Spleen (tissue), 13 donors: ENCODE measurements at places on chromosomes 12 and 14.

- DNase-seq = peak; percentile 12
Observed at GRCh38 chr14:92635896-92636295, 112.5 kb downstream of the LGMN start.

DNA sequence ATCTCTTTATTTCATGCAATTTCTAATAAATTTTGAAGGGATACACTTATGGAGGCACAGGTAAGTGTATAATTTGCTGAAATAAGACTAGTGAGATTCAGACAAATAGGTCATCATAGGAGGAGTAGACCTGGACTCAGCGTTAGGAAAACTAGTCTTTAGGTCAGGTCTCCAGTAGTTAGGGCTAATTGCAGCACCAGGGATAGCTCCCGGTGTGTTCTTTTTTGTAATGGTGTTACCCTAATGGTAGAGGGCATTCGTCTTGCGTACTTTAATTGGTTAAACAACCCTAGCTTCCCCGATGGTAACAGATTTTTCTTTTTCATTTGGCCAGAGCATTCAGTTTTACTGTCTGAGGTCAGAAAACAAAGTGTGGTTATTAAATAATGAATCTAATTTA is 64.9 kb downstream of the ARID2 start:
- DNase-seq = no peak

DNA sequence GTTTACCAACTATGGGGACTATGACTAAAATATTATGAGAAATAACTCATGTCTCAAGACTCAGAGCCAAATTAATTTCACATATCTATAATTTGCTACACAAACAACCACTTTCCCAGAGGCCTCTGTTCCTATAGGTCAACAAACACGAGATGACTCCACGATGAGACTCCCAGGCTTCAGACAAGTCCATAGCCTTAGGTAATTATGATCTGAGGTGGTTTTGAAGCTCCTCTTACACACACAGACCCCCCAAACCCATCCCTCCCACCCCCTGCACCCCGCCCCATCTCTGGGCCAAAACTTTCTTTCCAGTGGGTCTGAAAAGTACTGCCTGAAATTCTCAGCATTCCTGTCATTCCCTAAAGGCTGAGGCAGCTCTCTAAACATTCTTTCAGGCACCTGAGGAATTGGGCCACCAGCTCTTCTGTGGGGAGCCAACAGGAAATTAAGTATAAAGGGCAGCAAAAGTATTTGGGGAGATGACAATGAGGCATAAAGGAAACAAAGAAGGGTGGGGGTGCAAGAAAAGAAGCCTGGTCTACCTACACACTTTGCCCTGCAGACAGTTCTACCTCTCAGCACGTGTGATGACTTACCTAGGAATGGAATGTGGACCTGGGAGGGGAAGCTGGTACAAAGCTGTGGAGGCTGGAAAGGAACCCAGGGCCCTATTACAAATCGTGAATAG is 143.6 kb downstream of the PAWR start:
- DNase-seq = no peak

DNA sequence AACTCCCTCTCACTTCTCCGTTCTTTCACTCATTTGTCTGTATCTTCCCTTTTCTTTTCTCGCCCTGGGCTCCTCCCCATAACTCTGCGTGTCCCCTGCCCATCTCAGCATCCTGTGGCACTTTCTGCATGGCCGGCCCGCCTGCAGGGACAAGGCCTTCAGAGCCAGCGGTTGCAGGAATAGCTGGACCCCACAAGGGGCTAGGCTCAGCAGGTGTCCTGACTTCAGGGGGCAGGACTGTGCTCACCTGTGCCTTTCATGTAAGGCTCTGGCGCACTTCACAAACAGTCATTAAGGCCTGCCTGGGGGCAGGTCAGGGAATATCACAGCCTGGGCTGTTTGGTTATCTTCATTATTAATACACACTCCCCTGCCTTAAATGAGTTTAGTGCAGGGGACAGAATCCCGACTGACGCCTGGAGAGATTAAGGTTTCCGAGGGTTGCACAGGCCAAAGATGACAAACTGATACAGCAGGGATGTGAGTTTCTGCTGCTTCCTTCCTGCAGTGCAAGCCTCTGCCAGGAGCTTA is 768.8 kb upstream of the TBX3 start:
- DNase-seq = no peak

DNA sequence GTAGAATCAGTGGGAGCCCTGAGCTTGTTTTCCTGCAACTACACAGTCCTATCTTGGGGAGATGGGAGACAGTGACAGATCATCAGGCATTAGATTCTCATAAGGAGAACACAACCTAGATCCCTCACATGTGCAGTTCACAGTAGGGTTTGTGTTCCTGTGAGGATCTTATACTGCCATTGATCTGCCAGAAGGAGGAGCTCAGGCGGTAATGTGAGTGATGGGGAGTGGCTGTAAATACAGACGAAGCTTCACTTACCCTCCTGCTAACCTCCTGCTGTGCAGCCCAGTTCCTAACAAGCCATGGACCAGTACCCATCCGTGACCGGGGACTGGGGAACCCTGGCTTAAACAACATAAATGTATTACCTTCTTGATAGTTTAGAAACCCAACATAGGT is 1034.1 kb downstream of the BCL11B start:
- DNase-seq = no peak

DNA sequence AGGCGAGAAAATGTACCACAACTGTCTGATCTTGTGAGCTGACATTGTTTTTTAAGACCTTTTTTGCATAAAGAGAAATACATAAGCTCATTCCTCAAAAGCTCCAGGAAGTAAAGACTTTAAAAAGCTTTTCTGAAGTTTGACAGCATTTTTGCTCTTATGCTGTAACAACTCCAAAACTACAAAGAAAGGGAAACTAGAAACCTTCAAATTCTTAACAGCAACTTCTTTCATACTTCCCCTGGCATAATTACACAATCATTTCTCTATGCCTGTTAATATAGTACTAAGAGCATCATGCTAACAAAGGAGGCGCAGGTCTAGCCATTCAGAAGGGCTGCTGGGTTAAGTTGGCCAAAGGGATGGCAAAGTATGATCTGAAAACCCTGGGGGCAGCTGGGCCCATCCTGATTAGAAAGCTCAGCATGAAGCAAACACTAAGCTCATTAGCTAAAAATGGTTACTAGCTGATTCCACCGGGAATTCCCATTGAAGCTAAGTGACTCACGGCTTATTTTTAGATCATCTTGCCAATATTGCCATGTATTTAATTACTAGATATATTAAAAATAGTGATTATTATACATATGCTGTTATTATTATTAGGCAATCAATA is 26.1 kb upstream of the ANP32D start:
- DNase-seq = no peak

DNA sequence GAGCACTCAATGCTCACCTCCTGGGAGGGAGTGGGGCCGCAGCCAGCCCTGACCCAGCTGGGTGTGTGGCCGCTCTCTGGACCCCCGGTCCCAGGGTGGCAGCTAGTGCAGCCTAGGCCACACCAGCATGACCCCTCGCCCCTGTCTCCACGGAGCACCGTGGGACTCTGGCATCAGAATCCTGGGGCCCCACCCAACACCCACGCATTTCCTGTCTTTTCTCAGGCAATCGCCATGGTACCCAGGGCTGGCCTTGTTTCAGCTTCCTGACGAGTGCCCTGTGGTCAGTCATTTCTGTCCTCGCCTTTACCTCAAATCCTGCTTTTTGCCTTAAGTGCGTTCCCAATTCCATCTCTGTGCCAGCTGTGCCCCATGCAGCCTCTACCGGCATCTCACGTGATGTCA is 15.9 kb downstream of the PACS2 start:
- peak; percentile 86 for DNase-seq

GRCh38 chr12:25422241-25422640 is 130.8 kb downstream of the LMNTD1 start:
- no peak for DNase-seq

GRCh38 chr14:59067127-59067894 is 121.2 kb upstream of the DAAM1 start:
- DNase-seq = no peak

DNA sequence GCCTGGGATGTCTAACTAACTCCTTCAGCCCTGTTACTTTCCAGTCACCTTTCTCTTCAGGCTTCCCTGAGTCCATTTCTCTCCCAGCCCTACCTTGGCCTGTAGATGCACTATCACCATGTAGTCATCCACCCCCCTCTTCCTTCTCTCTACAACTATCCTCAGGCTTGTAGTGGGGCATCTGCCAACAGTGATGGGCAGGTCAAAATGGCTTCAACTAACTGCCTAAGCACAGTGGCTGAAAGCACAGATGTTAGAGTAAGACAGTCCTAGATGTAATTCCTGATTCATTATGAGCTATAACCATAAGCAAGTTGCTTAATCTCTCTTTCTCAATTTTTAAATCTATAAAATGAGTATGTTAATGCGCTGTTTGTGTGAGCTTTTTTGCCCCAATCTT is 133.6 kb upstream of the NAV3 start:
- no peak for DNase-seq

- no peak for DNase-seq
Observed at GRCh38 chr14:56322531-56322930, 204.3 kb downstream of the PELI2 start.

- no peak for DNase-seq
Observed at GRCh38 chr12:62292761-62293344, 32.6 kb downstream of the USP15 start.

DNA sequence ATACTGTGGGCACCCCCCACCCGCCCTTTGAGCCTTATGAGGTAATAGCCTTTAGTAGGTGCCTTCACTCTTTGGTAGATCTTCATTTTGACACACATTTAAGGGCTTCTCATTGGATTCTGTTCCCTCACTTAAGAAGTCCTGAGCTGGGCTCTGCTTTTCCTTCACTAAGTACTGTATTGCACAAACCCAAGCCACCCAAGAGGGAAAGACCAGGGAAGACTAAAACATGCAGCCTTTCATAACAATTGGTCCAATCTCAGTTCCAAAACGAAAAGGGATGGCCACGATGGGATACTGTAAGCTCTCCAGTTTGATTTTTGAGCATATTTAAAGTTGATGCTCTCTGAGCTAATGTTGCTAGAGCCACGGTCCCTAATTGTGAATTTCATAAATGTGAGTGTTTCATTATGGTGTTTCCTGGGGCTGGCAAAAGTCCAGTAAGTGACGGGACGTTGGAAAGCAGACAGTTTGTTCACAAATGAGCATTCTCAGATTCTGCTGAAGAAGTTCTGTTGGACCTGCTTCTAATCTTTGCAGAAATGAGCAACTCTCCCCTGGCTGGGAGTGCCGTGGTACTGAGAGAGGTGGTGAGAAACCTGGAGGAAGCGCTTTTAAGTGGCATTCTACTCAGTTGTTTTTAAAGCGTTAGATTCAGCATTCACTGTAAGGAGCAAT is 9.4 kb downstream of the SSPN start:
- no peak for DNase-seq

DNA sequence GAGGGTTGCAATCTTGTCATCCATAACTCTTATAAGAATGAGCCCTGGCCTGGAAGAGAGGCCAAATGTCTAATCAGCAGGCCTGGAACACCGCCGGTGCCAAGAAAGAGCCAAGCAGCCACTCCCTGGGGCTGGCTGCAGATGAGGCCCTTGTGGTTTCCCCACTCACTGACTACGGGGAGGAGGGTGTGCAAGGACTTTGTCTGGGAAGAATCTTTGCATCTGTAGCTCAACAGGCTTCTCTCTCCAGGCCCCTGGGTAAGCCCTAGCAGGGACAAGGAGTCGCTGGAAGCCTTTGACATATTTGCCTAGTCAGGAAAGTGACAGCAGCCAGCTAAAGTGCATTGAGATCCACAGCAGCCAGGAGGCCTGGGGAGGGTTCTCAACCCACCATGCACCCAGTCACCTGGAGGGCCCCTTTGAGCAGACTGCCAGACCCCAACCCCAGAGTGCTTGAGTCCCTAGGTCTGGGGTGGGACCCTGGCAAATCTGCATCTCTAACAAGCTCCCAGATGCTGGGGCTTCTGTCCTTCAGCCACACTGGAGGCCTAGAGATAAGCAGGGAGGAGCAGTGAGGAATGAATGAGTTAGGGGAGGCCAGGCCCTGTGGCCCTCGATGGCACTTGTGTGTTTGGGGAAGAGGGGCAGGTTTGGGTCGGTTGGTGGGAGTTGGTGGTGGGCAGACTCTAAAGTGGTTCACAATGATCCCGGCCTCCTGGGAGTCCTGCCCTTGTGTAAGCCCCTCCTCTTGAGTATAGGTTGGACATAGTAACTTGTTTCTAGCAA is 13.9 kb upstream of the LRTM2 start:
- peak; percentile 73 for DNase-seq

- DNase-seq = peak; percentile 89
Observed at GRCh38 chr12:26853303-26854030, 20.5 kb upstream of the ITPR2 start.

DNA sequence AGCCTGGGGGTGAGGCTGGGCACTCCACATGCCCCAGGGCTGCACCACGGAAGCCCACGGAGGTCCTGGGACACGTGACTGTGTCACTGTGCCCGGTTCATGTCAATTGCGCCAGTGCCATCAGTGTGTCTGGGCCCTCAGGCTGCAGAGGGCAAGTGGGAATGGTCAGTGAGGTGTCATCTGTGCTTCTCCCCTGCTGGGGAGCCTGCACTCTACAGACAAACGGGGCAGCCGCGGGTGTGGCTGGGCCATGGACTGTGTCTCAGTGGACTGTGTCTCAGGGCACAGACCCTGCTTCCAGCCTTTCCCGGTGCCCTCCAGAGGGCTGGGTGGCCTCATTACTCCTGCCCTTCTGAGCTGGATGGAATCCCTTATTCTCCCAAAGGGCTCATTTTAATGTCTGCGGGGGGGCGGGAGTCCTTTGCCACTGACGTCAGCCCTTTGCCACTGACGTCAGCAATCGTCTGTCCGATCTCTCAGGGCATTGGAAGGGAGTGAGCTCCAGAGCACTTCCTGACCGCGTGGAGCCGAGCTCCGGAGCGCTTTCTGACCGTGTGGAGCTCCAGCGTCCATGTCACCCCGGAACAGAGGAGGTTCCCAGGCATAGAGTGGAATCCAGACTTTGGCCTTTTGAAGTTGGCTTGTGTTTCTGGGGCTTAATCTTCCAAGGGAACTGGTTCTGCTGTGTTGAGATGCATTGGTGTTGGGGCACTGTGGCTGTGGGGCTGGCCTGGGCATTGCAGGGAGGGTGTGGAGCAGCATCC is 72.4 kb downstream of the ADGRD1 start:
- no peak for DNase-seq

GRCh38 chr12:67939611-67940010 is 49.6 kb upstream of the IFNG-AS1 start:
- no peak for DNase-seq

DNA sequence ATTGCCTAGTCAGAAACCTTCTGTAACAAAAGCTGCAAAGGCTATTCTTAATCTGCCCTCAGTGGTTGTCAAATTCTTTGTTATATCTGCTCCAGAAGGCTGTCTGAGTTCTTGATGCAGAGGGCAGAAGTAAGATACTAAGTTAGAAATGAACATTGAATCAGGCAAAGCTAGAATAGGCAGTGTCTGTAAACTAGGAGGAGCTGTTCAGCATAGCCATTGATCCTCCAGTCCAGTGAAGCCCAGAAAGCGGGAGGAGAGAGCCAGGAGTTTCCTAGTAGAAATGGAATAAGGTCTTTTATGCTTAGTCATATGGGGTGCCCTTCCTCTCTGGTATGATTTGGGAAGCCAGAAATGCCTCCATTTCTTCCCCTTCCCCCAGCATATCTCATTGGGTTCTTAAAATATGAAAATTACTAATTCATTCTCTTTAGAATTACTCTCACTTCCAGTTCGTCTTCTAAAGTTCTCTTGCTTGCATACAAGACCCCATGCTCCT is 76.2 kb downstream of the APAF1 start:
- no peak for DNase-seq
